ENCODE measurements at places on chromosomes 12 and 14. TPM values are rescaled to one million over a fixed set of nuclear protein-coding genes. Genes with fewer than 3 reads are reported as not detected.
A peak's percentile ranks its signal among the peaks of the same experiment; 100 is the strongest.

DNA sequence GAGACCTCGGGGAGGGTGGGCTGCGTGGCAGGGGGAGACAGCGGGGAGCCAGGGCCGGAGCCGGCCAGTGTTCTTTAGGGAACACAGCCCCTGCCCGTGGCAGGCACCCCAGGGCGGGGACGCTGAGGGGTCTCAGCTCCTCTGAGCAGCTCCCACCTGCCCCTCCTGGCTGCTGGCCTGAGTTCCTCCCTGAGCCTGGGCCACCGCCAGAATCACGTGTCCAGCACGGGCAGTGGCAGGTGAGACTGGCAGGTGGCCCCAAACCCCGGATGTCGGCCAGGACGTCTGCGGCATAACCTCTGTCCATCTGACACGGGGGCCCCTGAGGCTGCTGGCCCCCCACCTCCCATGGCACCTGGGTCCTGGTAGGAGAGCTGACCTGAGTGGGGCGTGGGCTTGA lies 25.1 kb downstream of the NOC4L start:
- no peaks in the 10 kb centered on the region for H3K4me1 ChIP-seq
- H3K4me3 ChIP-seq: no peak overlapping the region
- no peak for DNase-seq
- H3K27ac ChIP-seq: no peak overlapping the region

- no peak overlapping the region for H3K4me3 ChIP-seq
- H3K27ac ChIP-seq: no peak overlapping the region
- no peaks in the 10 kb centered on the region for H3K36me3 ChIP-seq
- no peak for DNase-seq
Measured at GRCh38 chr12:79069009-79069408, 204.4 kb downstream of the SYT1 start.

- no peak for DNase-seq
- H3K27me3 ChIP-seq: no peaks in the 10 kb centered on the region
- no peak overlapping the region for H3K27ac ChIP-seq
Measured at GRCh38 chr12:88435334-88436076, 144.8 kb downstream of the KITLG start.

DNA sequence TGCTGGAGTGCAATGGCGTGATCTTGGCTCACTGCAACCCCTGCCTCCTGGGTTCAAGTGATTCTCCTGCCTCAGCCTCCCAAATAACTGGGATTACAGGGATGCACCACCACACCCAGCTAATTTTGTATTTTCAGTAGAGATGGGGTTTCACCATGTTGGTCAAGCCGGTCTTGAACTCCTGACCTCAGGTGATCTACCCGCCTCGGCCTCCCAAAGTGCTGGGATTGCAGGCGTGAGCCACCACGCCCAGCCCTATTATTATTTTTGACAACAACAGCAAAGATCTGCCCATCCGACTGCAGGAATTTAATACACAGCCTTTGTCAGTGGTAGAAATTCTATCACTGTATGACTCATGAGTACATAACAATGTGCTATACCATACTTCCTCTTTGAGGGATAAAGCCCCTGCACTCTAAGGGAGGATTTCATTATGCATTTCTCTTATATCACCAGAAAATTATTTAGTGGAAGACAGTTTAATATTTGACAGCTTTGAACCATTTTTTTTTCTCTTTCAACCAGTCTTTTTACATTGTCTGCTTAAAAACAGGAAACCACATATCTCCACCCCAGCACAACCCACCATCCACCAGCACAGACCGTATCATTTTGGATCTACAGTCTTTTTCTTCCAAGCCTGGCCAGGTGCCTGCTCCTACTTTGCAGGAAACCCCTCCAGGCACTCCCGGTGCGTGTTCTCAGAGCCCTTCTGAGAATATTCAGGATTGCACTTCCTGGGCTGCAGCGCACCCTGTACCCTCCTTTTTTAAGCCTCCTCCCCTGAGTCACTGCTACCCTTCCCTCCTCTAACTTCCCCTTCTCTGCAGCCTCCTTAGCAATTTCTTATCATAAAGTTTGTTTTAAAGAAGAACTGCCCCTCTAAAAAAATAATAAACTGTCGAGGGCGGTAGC lies 594 bp downstream of the ARHGDIB start:
- no peak overlapping the region for H3K4me3 ChIP-seq
- no peaks in the 10 kb centered on the region for H3K27me3 ChIP-seq
- DNase-seq: no peak
- H3K36me3 ChIP-seq: no peaks in the 10 kb centered on the region
- H3K27ac ChIP-seq: no peak overlapping the region

DIO2 gene
- 0.41 TPM for total RNA-seq

NAB2 gene
- 61.2 TPM for total RNA-seq

PRIMA1 gene
- total RNA-seq: 2.1 TPM

CYP46A1 gene
- 3.0 TPM for total RNA-seq

- no peaks in the 10 kb centered on the region for H3K4me1 ChIP-seq
- H3K27ac ChIP-seq: peak overlapping the region; percentile 16
- no peak overlapping the region for H3K4me3 ChIP-seq
- peaks cover 11% of the 10 kb centered on the region for H3K36me3 ChIP-seq
Measured at GRCh38 chr14:20441461-20441860, 5.5 kb upstream of the KLHL33 start.

TESPA1 gene
- not detected for total RNA-seq

PPFIBP1 gene
- 47.5 TPM for total RNA-seq

DNA sequence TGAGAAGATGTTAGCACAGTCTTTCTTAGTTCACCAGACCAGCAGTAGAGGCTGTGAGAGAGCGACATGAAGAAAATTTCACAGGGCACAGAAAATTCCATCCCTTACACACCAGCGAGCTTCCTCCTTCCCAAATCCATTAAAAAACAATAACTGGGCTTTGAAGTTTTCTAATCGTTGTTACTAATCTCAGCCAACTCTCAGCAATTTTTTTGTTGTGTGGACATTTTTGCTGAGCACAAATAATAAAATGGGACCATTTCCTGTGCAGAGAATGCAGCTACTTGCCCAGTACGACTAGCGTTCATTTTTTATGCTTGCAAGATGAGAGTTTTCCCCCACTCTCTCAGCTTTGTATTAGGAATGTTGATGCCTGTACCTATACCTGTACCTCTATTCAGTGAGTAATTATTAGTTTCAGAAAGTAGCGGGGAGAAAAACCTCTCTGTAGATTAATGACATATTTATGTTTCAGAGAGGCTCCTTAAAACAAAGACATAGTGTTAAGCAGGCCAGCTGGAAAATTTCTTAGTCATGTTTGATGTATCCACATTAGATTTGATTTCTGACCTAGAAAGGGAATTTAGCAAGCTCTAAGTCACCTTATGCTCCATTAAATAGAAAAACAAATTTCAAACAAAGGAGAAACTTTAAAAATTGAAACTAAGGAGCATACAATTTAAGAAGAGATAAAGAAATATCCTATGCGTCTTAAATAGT lies 146.5 kb downstream of the SRGAP1 start:
- H3K36me3 ChIP-seq: peaks cover 5% of the 10 kb centered on the region
- no peak for DNase-seq
- no peak overlapping the region for H3K27ac ChIP-seq
- H3K4me3 ChIP-seq: no peak overlapping the region

NINJ2 gene
- total RNA-seq: 0.42 TPM

B4GALNT3 gene
- 2.6 TPM for total RNA-seq

MLEC gene
- 167 TPM for total RNA-seq

DNA sequence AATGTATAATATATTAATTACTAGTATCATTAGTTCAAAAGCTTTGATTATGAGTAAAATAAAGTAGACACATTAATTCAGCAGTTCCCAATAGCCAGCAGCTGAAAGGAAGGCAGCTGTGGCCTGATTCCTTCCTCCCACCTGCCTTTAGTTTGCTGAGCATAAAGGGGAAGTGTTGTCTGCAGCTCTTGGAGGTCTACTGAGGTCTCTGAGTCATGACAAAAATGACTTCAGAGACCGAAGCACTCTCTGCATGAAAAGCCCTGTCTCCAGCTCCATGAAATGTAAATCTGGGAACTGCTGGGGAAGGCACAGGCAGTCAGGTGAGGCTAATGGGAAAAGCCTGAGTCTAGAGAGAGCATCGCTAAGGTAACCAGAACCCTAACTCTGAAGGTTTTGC lies 165.4 kb downstream of the NRXN3 start:
- H3K27ac ChIP-seq: no peak overlapping the region
- H3K4me1 ChIP-seq: no peaks in the 10 kb centered on the region
- no peak overlapping the region for H3K4me3 ChIP-seq
- H3K36me3 ChIP-seq: no peaks in the 10 kb centered on the region

All from neural crest cell (in vitro differentiated cells).